ENCODE measurements at places on chromosomes 16 and 17.
A peak's percentile ranks its signal among the peaks of the same experiment; 100 is the strongest.

DNA sequence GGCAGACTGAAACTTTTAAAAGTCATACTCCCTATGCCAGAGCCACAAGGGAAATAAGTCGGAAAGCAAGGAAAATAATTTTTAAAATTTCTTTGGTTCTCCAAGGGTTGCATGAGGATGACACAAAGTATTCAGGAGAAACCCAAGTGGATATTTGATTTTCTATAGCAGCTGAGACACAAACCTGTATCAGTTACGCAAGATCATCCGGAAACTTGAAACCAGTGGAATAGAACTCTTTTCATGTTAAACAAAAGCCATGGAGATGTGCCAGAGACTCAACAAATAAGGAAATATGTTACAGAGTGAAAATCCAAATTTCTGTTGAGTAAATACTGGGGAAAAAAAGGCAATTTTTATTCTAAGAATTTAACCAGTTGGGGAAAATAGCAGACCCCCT is 294.7 kb downstream of the KIF2B start:
- DNase-seq: no peak

- no peak for DNase-seq
Observed at GRCh38 chr17:75155191-75155601, 884 bp upstream of the JPT1 start.

DNA sequence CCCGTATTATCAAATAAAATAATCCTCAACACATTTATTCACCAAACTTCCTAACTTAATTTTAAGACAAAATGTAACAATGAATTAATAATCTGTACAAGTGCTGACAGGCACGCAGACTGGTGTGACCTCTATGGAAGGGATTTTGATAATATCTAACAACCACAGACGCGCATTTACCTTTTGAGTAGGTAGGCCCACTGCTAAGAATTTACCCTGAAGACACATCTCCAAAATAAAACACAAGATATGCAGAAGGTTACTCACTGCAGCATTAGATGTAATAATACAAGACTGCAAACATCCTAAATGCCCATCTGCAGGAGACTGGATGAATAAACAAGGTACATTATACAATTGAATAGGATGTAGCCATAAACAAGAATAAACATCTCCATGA is 22.7 kb upstream of the CMTM4 start:
- no peak for DNase-seq

- peak; percentile 66 for DNase-seq
Observed at GRCh38 chr17:39231591-39232551, 6.1 kb upstream of the STAC2 start.

DNA sequence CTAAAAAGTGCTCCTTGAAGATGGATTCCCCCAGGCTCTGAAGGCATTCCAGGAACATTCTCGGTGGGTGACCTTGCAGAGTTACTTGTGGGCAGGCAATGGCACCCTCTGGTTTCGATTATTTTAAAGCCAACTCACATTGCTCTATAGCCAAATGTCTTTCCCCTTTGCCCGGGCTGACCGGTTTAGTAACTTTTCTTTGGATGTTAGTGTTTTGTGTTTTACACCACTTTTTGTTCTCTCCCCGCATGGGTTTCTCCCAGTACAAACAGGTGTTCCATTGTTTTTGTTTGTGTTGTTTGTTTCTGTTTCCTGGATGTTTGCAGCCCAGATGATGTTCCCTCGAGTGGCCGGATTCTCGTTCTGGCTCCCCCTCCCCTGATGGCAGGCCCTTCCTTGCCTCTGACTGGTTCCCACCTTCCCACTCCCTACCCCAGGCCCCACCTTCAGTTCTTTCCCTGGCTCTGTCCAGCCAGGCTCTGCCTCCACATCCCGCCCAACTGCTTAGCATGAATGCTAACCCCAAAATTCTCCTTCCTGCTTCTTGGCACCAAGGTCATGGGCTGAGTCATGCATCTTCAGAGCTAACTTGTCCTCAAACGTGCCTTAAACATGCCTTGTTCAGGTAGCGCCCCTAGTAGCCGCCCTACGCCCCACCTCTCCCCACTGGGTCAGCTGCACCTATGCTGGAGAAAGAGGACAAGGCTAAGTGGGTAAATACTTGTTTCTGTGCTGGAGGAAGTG is 40.6 kb downstream of the ELAC2 start:
- DNase-seq: no peak

DNA sequence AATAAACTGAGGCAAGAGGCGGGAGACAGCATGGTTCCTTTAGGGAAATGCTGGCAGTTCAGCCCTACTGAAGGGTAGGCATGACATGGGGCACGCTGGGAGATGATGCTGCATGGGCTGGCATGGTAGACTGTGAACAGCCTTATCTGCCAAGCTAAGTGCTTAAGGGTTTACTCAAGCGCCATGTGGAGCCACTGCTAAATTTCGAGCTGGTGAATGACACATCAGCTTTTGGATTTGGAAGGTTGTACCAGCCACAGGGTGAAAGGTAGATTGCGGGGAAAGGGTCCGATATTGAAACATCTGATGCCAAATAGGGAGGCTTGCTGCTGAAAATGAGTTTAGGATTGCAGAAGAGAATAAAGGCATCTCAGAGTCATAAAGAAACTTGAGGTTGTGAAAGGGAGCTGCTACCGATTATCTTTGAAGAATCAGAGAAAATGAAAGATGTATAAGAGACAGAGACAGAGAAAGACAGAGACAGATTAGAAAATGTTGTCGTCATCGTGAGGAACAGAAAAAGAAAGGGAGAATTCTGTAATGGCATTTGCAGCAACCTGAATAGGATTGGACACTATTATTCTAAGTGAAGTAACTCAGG is 16.3 kb downstream of the PIK3R5 start:
- no peak for DNase-seq

GRCh38 chr17:44348234-44348987 is 3.3 kb downstream of the GRN start:
- DNase-seq: no peak

DNA sequence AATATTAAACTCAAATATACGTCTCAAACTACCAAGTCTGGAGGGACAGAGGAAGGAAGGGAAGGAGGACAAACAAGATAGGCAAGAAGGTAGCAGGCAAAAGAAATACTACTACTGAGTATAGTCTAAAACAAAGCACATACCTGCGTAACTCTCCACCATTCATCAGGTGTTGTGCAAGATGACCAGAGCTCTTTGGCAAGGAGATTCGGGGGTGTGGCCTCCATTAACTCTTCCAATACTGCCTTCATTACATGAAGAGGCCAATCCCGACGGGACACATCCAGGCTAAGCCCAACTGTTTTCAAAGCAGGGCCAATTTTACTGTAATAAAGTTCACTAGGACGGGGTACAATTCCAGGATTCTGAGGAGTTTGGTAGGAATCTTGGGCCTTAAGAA is 38.2 kb upstream of the ARL6IP1 start:
- no peak for DNase-seq

GRCh38 chr16:1508494-1509187 is 15.5 kb downstream of the TELO2 start:
- no peak for DNase-seq

DNA sequence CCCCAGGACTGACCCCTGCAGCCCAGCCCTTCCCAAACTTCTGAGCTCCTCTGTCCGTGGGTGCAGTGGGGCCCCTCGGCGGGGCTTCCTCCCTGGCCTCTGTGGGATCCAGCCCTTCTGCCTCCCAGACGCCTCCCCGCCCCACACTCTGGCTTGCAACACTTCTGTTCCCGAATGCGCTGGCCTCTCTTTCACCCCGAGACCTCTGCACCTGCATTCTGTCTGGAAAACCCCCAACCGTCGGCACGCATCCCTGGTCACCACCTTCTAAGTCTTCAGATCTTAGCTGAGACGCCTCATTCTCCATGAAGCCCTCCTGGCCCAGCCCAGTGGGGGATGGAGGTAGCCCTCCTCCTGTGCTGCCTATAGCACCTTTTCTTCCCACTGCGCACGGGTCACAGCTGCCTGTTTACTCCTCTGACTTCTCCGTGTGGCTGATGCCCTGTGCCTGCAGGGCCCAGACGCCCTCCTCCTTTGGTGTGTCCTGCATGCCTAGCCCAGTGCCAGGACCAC is 26.4 kb downstream of the TMEM235 start:
- no peak for DNase-seq
